ENCODE measurements at places on chromosomes 13 and 19.

DNA sequence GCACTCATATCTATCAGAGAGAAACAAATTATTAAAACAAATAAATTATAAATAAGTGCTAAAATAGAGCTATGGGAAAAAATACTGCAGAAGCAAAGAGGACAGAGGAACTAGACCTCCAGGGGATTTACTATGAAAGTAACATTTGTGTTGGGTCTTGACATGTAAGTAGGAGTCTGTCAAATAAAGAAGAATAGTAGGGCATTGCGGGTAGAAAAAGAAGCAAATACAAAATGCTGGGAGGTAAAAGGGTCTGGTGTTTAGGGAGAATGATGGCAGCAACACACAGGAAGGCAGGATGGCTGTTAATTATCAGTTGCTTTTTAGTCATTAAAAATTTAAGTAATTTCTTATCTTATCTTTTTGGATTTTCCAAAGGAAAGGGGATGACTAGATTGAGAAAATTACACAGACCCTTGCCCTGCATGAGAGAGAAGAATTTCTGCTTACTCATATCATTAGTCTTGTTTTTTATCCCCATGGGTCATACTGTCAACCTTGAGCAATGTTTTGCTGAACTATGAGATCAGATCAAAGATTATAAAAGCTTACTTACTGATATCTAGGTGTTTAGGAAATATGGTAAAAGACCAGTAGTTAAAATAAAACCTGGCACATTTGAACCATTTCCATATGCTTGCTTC is 472.7 kb downstream of the DIAPH3 start:
- no peak overlapping the region for H3K27ac ChIP-seq
- no peaks in the 10 kb centered on the region for H3K4me1 ChIP-seq
- no peak overlapping the region for H3K4me3 ChIP-seq
- peak; percentile 21 for DNase-seq
- H3K27me3 ChIP-seq, result no peaks in the 10 kb centered on the region
- H3K36me3 ChIP-seq, result no peaks in the 10 kb centered on the region

DNA sequence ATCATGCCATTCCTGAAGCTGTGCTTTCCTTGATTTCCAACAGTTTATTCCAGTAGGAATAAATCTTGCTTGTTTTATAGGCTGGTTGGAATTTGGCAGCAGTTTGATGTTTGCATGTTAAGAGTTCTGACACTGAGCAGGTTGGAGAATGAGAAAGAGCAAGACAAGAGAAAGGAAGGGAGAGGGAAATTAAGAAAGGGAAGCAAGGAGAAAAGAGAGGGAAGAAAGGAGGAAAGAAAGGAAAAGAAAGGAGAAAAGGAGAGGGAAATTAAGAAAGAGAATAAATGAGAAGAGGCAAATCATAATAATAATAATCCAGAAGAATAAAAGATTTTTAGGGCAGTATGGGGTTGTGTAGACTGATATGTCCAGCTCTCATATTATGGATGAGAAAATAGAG is 28.4 kb upstream of the UQCRFS1 start:
- H3K36me3 ChIP-seq, result no peaks in the 10 kb centered on the region
- no peak for DNase-seq

GRCh38 chr19:6577476-6578125 is 13.3 kb downstream of the CD70 start:
- H3K36me3 ChIP-seq, result no peaks in the 10 kb centered on the region
- H3K4me3 ChIP-seq, result no peak overlapping the region
- H3K27me3 ChIP-seq, result no peaks in the 10 kb centered on the region
- H3K4me1 ChIP-seq, result no peaks in the 10 kb centered on the region
- H3K27ac ChIP-seq, result no peak overlapping the region
- DNase-seq, result no peak

- peak overlapping the region; percentile 78 for H3K27ac ChIP-seq
- peak; percentile 89 for DNase-seq
- H3K36me3 ChIP-seq, result peaks cover 5% of the 10 kb centered on the region
- H3K4me3 ChIP-seq, result peak overlapping the region; percentile 86
- H3K4me1 ChIP-seq, result peaks cover 8% of the 10 kb centered on the region
- no peaks in the 10 kb centered on the region for H3K27me3 ChIP-seq
Measured at GRCh38 chr19:14081797-14082674, 3.5 kb downstream of the C19orf67 start.

GRCh38 chr13:29369060-29369743 is 226.3 kb downstream of the SLC7A1 start:
- H3K27me3 ChIP-seq, result no peaks in the 10 kb centered on the region
- H3K27ac ChIP-seq, result no peak overlapping the region
- H3K36me3 ChIP-seq, result no peaks in the 10 kb centered on the region
- no peak overlapping the region for H3K4me3 ChIP-seq
- no peaks in the 10 kb centered on the region for H3K4me1 ChIP-seq
- DNase-seq, result peak; percentile 22

- no peaks in the 10 kb centered on the region for H3K4me1 ChIP-seq
- H3K27me3 ChIP-seq, result no peaks in the 10 kb centered on the region
- no peak for DNase-seq
- no peak overlapping the region for H3K4me3 ChIP-seq
- H3K36me3 ChIP-seq, result no peaks in the 10 kb centered on the region
- no peak overlapping the region for H3K27ac ChIP-seq
Measured at GRCh38 chr13:108708921-108709320, 79.5 kb downstream of the MYO16 start.

DNA sequence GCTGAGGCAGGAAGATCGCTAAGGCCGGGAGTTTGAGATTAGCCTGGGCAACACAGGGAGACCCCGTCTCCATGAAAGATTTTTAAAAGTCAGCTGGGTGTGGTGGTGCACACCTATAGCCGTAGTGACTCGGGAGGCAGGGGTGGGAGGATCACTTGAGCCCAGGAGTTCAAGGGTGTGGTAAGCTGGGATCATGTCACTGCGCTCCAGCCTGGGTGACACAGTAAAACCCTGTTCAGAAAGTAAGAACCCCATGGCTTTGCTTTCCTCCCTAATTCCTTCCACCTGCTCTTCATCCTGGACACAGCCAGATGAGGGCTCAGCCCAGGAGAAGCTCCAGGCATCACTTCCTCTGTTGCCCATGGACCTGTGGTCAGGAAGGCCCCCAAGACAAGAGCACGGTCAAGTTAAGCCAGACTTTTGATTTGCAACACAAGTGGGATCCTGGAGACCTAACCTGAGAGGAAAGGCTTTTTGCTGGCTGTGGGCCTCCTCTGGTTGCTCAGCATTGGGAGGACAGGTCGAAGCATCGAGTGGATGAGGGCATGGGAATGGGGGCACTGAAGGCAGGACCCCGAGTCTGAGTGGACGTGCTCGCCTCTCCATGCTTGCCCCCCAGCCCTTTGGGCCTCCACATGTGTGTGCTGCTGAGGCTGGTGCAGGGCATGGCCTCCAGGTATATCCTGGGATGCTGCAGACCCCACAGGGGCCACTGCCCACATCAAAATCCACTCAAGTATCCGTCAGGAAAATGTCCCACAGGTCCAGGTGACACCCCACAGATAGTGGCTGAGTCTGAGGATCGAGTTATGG is 25.4 kb downstream of the TUBA3C start:
- no peaks in the 10 kb centered on the region for H3K36me3 ChIP-seq
- no peak for DNase-seq
- H3K27me3 ChIP-seq, result no peaks in the 10 kb centered on the region
- H3K27ac ChIP-seq, result no peak overlapping the region
- H3K4me3 ChIP-seq, result no peak overlapping the region
- H3K4me1 ChIP-seq, result no peaks in the 10 kb centered on the region

- H3K4me3 ChIP-seq, result peak overlapping the region; percentile 81
- no peaks in the 10 kb centered on the region for H3K4me1 ChIP-seq
- no peak for DNase-seq
- no peak overlapping the region for H3K27ac ChIP-seq
- no peaks in the 10 kb centered on the region for H3K36me3 ChIP-seq
Measured at GRCh38 chr13:102799426-102800144, 666 bp downstream of the BIVM start.

GRCh38 chr19:12255372-12255771 is 39.3 kb downstream of the ZNF44 start:
- H3K4me3 ChIP-seq, result no peak overlapping the region
- no peak for DNase-seq
- H3K36me3 ChIP-seq, result no peaks in the 10 kb centered on the region
- no peaks in the 10 kb centered on the region for H3K27me3 ChIP-seq

- no peaks in the 10 kb centered on the region for H3K4me1 ChIP-seq
- H3K4me3 ChIP-seq, result no peak overlapping the region
- DNase-seq, result peak; percentile 20
Measured at GRCh38 chr19:30696514-30696913, 324.3 kb downstream of the ZNF536 start.

GRCh38 chr19:22735911-22736645 is 47.9 kb downstream of the ZNF99 start:
- H3K27ac ChIP-seq, result no peak overlapping the region
- H3K36me3 ChIP-seq, result no peaks in the 10 kb centered on the region
- H3K27me3 ChIP-seq, result no peaks in the 10 kb centered on the region
- no peak overlapping the region for H3K4me3 ChIP-seq
- DNase-seq, result no peak

DNA sequence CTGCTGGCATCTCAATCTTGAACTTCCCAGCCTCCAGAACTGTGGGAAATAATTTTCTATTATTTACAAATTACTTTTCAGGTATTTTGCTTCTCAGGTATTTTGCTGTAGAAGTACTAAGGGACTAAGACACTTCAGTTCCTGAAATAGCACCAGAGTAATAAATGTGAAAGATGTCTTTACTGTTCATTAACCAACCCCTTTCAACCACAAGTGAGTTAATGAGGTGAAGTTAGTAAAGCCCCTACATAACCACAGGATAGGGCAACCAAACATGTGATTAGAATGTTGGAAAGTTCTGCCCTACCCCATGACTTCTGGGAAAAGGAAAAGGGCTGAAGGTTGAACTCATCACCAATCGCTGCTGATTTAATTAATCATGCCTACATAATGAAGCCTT is 2.7 kb upstream of the ZNF345 start:
- H3K36me3 ChIP-seq, result no peaks in the 10 kb centered on the region
- no peaks in the 10 kb centered on the region for H3K27me3 ChIP-seq
- H3K4me3 ChIP-seq, result no peak overlapping the region

GRCh38 chr19:38458991-38459390 is 25.5 kb downstream of the RYR1 start:
- H3K36me3 ChIP-seq, result no peaks in the 10 kb centered on the region
- H3K27me3 ChIP-seq, result no peaks in the 10 kb centered on the region
- no peak overlapping the region for H3K27ac ChIP-seq
- no peak for DNase-seq
- no peak overlapping the region for H3K4me3 ChIP-seq

DNA sequence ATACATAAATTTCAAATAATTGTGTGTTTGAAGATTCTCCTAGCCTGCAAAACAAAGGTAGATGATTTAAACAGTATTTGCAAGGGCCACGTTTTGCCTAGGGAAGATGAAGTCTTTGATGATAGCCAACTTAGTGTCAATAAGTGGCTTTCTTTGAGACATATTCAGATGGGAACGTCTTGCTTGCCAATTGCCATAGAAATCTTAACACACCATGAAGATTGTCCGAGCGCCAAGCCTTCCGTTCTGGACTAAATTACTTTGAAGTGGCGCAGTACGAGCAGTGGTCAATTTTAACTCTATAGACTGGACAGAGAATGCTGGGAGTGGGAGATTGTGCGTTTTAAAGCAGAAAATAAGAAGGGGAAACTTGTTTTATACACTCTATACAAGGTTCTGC is 9.9 kb downstream of the ZIC5 start:
- peaks cover 2% of the 10 kb centered on the region for H3K4me1 ChIP-seq
- no peak overlapping the region for H3K27ac ChIP-seq
- DNase-seq, result no peak
- no peaks in the 10 kb centered on the region for H3K36me3 ChIP-seq
- peaks cover 50% of the 10 kb centered on the region for H3K27me3 ChIP-seq

DNA sequence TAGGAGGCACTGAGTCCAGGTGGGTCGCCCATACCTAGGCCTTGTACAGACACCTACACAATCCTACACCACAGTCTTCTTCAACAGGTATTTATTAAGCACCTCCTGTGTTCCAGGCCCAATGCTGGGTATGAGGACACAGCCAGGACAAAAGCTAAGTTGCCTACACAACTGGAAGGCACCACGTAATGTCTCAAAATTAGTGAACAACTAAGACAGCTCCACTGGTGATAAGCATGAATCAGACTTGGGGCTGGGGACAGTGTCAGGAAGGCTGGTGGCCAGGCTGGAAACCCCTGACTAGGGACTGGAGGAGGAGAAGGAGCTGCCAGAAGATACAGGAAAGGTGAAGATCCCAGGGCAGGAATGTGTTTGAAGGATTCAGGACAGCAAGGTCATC is 2.4 kb downstream of the SMIM24 start:
- H3K4me1 ChIP-seq, result no peaks in the 10 kb centered on the region
- no peaks in the 10 kb centered on the region for H3K36me3 ChIP-seq
- no peaks in the 10 kb centered on the region for H3K27me3 ChIP-seq
- no peak overlapping the region for H3K4me3 ChIP-seq
- DNase-seq, result no peak

DNA sequence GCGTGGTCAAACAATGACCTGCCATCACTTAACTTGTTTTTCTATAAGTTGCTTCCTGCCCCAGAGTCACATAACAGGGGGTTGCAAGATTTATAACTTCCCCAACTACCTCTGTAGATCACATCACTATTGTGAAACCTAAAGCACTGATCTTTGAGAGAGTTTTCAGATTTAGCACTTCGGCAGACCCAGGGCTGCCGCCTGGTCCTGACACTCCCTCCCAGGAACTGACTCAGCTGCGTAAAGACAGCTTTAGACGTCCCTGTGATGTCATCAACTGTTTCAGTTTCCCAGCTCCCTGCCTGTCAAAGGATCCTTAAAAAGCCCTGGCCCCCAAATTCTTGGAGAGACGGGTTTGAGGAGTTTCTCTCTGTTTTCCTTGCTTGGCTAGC is 33.3 kb downstream of the IGFL2 start:
- DNase-seq, result no peak
- H3K36me3 ChIP-seq, result no peaks in the 10 kb centered on the region
- no peak overlapping the region for H3K27ac ChIP-seq
- H3K27me3 ChIP-seq, result no peaks in the 10 kb centered on the region
- no peak overlapping the region for H3K4me3 ChIP-seq

- H3K4me1 ChIP-seq, result peaks cover 9% of the 10 kb centered on the region
- no peak overlapping the region for H3K4me3 ChIP-seq
- H3K27ac ChIP-seq, result no peak overlapping the region
- DNase-seq, result no peak
- H3K27me3 ChIP-seq, result no peaks in the 10 kb centered on the region
- H3K36me3 ChIP-seq, result peaks cover 42% of the 10 kb centered on the region
Measured at GRCh38 chr19:15123031-15123890, 16.1 kb downstream of the SYDE1 start.

DNA sequence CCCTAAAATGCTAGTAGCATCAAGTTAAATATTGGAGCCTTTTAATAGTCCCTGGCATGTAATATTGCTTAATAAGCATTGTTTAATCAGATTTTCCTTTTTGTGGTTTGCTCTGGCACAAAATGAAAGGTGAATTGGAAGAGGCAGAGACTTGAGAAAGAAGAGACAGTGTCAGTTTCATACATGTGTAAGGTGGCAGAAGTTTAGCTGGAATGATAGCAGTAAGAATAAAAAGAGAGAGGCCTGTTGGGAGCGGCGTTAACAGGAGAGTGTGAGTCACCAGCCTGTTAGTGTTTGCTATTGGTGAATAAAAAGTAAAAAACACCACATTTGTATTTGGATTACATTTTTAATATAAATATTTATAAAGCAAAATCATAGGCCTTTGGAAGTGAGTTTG is 145.3 kb downstream of the PDS5B start:
- no peak overlapping the region for H3K4me3 ChIP-seq
- no peak for DNase-seq
- no peaks in the 10 kb centered on the region for H3K27me3 ChIP-seq
- H3K4me1 ChIP-seq, result no peaks in the 10 kb centered on the region

Measured in trophoblast cell (in vitro differentiated cells and primary cell).